CD4-positive, alpha-beta T cell treated with Interleukin-15 for 4 hours (primary cell): ENCODE measurements at places on chromosomes 1 and 21.

GRCh38 chr1:241839369-241839979, 8.5 kb upstream of the EXO1 start:
- DNase-seq = no peak

DNA sequence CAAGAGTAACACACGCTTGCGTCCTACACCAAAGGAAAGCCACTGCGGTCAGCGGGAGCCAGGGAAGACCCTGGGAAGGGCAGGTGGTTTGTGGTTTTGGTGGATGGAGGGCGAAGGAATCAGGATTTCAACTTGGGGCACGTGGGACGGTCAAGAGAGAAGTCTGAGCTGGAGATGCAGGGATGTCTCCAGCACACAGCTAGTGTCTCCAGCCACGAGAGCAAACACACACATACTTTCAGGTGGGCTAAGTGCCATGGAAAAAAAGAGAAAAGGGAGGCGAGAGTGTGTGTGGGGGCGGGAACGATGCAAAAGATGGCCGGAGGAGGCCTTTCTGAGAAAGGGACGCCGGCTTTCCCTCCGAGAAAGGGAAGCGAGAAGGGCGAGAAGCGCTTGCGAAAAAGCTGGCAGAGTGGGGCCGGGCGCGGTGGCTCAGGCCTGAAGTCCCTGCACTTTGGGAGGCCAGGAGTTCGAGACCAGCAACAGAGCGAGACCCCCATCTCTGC, 1.4 kb upstream of the SRRM1 start:
- peak; percentile 34 for DNase-seq

- no peak for DNase-seq
These were observed 24.1 kb downstream of the SMYD3 start for GRCh38 chr1:246482805-246483568.

DNA sequence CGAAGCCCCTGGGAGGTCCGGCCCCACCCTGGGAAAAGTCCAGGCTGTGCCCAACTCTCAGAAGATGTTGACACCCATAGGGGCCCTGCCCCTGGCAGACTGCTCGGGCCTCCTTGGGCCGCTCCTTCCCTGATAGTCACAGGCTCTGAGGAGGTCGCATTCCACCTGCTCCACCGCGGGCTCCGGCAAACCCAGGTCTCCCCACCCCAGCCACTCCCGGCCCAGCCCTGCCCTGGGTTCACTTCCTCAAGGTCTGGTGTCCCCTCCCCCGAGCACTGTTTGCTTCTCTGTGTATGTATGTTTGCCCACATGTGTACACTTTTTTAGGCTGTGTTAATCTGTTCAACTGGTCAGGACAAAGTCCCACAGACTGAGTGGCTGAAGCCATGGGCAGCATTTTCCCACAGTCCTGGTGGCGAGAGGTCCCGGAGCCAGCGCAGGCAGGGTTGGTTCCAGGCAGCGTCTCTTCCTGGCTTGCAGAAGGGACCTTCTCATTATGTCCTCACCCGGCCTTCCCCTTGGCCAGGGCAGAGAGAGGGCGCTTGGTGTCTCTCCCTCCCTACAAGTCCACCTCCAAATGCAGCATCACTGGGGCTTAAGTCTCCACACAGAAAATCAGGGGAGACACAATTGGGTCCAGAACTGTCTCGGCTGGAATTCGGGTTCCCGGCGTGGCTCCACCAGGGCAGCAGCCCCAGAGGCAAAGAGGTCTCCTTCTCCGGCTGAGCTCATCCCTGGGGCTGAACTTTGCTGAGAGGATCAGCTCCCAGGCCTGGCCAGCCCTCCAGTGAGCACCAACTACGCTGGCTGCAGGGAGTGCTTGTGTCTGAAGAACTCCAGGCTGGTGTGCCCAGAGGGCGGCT, 10.5 kb upstream of the PRXL2B start:
- no peak for DNase-seq

- DNase-seq = no peak
These were observed 392.3 kb upstream of the ADAMTS5 start for GRCh38 chr21:27359141-27359540.

GRCh38 chr1:116290085-116290705, 82.8 kb upstream of the ATP1A1 start:
- DNase-seq = no peak

DNA sequence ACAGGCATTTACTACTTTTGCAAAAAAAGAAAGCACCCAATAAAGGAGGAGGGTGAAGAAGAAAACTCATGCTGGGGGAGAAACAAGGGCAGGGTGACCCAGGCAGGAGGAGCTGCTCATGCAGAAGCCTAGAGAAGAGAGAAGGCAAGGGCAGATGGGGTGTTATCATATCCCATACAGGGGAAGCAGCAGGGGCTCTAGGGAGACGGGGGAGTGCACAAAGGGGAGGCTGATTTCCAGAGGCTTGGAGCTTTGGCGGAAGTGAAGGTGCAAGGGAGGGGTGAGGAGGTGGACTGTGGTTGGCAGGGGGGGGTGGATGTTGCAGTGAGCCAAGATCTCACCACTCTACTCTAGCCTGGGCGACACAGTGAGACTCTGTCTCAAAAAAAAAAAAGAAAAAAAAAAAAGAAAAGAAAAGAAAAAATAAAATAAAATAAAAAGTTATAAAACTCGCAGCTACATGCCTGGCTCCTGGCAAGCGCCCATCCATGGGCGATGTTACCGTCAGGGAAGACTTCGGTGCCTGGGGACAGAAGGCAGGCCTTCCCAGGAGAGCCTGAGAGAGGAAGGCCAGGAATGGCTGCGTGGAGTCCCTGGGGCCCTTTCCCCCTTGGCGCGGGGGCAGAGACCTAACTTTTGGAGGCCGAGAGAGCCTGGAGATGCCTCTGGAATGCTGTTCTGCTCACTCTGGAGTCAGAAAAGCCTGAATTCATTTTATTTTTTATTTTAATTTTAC, 3.3 kb upstream of the FCN3 start:
- no peak for DNase-seq

DNA sequence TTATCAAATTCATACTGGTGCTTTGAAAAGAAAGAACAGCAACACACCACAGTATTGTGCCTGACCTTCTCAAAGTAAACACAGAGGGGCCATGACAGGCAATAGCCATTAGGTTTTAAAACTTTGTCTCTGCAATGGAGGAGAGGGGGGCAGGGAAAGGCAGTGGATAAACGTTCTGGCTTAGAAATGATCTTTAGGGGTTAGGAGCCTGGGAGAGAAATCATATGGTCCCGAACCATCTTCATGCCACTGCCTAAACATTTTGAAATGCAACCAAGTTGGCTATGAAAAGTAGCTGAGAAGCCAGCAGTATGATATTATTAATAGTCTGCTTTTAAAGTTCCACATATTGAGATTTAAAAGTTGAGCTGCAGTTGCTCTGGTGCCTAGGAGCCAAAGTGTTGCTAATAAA, 39.8 kb downstream of the PLPP3 start:
- DNase-seq = no peak

DNA sequence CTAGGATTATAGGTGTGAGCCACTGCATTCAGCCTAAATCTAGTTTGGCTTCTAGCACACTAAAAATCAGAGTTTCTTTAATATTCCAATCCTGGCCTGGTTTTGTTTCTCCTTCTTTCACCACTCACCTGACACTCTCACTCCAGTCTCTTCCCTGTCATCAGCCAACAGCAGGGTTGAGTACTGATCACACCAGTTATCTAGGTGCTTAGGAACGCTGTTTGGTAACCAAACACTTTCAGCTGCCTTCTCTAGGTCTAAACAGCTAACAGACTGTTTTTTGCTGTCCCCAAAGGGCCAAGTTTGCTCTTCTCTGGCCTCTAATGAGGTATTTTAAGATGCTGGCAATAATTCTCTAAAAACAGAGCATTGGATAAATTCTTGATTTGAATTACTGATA, 17.7 kb upstream of the FRRS1 start:
- DNase-seq = no peak

DNA sequence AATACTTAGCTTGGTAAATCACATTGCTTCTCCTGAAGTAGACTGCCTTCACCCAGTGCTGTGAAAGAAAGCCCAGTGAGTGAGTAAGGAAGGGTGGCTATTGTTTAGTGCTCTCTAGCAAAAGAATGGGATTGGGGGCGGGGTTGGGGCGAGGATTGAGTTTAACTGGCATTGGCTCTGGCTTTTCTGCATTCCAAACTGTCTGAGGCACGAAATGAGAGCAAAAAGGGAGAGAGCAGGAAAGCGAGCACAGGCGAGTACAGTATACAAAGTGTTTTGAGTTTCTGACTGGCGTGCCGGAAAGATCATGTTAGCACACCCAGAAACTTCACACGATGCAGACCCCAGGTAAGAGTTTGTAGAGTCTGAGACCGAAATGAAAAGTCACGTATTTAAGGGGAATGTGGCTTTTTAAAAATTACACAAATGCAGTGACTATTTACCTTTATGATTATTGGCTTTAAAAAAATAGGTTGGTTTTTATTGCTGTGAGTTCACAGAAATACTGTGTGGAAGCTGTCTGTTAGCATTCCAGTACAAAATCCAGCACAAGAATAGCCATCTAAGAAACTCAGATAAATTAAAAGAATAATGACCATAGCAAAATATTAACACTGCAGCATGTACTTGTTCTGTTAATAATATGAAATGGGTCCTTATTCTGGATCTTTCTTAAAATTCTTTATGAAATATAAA, 155.4 kb downstream of the CLEC20A start:
- no peak for DNase-seq

DNA sequence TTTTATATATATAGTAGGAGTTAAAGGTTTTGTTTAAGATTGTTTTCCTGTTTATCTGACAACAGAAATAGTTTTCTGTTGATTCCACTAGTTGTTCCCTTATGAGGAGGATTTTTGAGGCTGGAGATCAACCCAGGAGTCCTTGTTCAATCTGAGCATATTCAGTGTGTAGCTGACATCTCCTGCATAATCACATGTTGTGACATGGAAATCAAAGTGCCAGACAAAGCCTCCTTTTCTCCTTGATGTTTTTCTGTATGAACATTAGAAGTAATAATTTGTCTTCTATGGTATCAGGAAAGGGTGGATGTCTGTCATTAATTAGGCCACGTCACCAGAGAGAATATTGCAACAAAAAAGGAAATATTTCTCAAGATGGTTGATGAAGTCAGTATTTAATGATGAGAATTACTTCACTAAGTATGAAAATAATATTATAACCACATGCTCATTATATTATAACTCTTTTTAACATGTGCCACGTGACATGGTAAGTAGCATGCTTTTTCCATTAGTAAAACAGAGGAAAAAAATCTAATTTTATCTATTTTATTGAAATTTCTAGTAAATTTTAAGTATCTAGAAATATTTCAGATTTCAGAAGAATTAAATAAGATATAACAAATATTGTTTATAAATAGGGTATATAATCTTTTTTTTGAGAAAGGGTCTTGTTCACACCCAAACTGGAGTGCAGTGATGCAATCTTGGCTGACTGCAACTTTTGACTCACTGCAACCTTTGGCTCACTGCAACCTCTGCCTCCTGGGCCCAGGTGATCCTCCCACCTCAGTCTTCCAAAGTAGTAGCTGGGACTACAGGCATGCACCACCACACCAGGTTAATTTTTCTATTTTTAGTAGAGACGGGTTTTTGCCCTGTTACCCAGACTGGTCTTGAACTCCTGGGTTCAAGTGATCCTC, 223.5 kb downstream of the HMCN1 start:
- DNase-seq = no peak

DNA sequence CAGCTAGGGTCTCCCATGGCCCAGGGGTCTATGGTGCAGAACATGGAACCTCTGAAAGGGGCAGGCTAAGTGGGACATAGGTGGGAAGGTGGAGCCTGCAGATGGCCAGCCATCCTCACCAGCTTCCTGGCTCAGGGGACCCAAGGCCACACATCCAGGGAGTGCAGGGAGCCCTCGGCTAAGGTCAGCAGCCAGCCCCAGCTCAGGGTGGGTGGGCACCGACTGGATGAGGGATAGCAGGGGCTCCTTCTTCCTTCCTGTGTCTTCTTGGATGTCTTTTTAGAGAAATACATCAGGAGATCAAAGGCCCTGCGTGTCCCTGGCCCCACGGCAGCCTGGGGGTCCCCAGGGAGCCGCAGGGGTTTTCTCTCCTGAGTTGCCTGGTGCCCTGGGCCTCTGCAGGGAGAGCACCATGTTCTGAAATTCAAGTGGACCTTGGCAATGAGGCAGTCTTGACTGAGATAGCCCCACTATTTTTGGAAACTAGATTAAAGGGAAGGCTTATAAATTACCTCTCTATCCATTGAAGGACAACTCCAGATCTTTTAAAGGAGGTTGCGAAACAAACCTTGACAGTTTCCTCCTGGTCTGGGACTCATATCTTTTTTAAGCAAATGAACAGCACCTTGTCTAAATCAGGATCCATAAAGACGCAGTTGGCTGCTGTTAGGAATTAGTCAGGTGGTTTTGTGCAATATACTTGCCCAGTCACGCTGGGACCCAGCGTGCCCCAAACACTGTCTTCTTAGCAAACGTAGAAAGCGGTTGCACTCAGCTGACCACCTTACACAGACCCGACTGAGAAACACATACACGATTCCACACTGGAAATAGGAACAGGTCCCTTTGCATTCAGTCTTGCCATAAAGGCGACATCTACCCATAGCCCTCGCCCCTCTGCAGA, 242.3 kb downstream of the TOMM20 start:
- no peak for DNase-seq

DNA sequence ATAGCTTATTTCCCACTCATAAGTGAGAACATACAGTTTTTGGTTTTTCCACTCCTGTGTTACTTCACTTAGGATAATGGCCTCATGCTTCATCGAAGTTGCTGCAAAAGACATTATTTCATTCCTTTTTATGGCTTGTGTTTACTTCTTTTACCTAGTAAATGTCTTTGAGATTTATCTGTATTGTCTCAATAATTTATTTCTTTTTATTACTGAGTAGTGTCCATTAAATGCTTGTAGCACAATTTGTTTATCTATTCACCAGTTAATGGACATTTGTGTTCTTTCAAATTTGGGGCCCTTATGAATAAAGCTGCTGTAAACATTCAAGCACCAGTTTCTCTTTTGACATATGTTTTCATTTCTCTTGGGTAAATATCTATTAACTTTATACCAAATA, 86.0 kb downstream of the UCHL5 start:
- DNase-seq = no peak

DNA sequence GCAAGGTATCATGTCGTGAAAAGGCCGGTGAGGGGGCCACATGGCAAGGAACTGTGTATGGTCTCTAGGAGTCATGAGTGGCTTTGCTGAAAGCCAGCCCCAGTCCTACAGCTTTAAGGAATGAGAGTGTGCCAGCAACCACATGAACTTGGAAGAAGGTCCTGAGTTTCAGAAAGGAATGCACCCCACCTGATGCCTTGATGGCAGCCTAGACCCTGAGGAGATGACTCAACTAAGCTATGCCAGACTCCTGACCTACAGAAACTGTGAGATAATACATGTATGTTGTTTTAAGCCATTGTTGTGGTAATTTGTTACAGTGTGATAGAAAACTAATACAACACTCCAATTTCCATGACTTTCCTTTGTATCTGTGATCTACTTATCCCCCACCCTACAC, 33.5 kb upstream of the AKT3 start:
- no peak for DNase-seq

GRCh38 chr1:83849191-83850061, 149.5 kb downstream of the TTLL7 start:
- no peak for DNase-seq

- DNase-seq = no peak
These were observed 904.2 kb downstream of the ADGRL2 start for GRCh38 chr1:82704966-82705365.

GRCh38 chr21:19275065-19275464, 871.5 kb upstream of the TMPRSS15 start:
- DNase-seq = no peak
